MM.1S (cell line): ENCODE measurements at places on chromosomes 2 and 18.

GRCh38 chr18:9987931-9988330 is 74.1 kb downstream of the VAPA start:
- no peak for DNase-seq

DNA sequence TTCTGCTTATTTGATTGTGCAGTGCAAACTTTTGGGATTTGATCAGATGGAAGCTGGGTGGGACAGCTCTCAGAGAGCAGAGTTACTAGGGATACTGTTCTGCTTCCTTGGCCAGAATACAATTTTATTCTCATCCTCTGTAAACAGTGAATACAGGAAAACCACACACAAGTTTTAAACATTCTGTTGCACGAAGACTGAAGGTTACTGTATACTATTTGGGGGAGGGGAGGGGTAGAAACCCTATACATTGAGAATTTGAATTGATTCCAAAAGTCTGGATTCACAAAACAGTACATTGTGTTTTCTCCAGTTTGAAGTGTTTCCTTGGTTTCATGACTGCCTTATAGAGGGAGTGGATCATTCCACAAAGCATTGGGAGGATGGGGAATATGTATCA is 149.9 kb downstream of the SETBP1 start:
- no peak for DNase-seq

DNA sequence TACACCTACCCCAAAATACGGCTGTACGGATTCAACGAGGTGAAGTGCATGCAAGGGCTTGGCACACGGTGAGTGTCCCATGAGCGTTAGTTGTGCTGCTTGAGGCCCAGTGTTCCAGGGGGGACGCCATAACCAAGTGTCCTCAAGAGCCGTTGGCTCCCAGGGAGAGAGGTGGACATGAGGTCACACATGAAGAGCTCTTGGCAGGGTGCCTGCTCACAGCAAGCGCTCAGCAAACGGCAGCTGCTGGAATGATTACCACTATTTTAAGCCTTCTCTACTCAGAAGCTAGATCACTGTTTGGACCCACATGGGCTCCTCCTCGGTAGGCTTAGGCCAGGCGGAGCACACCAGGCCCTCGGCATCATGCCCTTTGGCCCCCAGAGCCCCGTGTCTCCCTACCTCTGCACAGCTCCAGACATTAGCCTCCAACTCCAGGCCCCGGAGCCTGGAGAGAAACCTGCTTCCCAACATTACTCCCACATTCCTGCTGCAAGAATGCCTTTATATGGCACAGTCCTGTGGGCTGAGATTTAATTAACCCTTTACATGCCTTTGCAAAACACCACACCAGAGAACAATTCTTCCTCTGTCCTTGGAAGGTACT is 68.4 kb upstream of the PPP1CB start:
- DNase-seq = no peak

GRCh38 chr18:33951031-33951430 is 273.7 kb downstream of the NOL4 start:
- DNase-seq = no peak

- DNase-seq = peak; percentile 17
Measured at GRCh38 chr18:77000527-77000926, 132.1 kb downstream of the MBP start.

GRCh38 chr18:14747513-14748474 is at the start of gene ANKRD30B:
TSS of gene ANKRD30B (plus strand) at chr18:14748172. CDS start at chr18:14748420, 248 bp downstream.
- DNase-seq = no peak
